ENCODE measurements at places on chromosomes 5 and 9.

DNA sequence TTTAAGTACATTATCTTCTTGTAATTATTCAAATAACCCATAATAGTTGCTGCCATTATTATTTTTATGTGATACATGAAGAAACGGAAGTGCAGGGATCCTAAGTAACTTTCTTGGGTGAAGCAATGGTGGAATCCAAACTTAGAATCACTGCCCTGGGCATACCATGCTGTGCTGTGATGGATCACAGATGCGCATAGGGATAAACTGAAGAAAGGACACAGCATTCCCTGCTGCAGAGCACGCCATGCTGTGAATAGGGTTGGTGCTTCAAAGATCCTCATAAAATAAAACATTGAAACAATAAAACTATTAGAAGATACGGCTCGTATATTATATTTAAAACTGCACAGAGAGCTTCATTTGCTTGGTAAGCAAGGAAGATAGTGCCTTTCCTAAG, 211.7 kb upstream of the ADAMTS16 start:
- no peak for DNase-seq

DNA sequence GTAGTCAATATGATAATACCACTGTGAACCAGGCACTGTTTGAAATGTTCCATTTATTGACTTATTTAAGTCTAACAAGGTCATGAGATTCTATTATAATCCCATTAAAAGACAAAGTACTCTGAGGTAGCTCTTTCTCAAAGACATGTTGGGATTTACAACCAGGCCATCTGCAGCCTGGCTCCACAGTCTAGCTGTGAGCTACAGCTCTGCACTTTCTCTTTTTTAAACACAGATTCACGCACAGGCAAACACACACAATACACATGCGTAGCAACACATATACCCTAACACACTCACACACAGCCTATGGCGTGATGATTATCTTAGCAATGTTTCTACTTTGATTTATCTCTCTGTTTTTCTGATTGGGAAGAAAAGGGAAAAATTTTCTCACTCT, 174.3 kb downstream of the PRR16 start:
- no peak for DNase-seq

DNA sequence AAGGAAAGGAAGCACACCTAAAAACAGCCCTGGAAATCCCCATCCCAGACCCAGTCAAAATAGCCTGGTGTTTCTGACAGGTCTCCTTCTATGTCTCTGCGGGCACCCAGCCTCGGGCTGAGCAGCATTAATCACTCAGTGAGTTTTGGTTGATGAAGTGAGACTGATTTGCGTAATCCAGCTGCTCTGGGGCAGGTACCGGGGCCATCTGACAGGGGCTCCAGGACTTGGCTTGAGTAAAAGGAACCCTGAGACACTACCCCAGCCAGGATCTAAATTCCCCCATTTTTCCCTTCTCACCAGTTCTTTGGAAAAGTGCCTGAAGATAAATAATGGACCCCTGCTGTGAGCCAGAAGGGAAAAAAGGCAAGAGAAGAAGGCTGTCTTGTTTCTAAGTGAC, 596 bp downstream of the SLC28A3 start:
- peak; percentile 63 for DNase-seq

DNA sequence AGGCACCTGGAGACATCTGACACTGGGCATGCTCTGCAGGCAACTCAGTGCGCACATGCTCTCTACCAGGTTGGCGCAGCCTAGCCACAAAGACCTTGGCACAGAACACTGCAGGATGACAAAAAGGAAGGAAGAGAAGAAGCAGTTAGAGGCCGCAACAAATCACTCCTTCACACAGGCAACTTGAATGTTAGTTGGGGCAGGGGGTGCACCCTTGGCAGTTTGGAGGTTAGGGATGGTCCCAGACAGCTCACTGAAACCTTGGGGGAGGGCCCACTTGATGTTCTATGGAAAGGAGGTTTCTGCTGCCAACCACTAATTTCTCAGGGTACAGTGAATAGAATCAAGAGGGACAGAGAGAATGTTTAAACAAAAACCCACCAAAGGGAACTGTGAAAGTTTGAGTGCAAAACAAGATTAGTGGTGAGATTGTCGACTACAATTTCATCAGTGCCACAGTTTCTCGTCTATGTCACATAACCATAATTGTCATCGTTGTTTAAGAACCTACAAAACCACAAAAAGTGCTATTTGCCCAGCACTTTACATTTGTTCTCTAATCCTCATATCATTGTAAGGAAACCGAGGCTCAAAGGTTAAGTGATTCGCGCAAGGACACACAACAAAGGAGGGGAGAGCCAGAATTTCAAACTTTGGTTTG, 48.7 kb downstream of the FBXW11 start:
- no peak for DNase-seq

DNA sequence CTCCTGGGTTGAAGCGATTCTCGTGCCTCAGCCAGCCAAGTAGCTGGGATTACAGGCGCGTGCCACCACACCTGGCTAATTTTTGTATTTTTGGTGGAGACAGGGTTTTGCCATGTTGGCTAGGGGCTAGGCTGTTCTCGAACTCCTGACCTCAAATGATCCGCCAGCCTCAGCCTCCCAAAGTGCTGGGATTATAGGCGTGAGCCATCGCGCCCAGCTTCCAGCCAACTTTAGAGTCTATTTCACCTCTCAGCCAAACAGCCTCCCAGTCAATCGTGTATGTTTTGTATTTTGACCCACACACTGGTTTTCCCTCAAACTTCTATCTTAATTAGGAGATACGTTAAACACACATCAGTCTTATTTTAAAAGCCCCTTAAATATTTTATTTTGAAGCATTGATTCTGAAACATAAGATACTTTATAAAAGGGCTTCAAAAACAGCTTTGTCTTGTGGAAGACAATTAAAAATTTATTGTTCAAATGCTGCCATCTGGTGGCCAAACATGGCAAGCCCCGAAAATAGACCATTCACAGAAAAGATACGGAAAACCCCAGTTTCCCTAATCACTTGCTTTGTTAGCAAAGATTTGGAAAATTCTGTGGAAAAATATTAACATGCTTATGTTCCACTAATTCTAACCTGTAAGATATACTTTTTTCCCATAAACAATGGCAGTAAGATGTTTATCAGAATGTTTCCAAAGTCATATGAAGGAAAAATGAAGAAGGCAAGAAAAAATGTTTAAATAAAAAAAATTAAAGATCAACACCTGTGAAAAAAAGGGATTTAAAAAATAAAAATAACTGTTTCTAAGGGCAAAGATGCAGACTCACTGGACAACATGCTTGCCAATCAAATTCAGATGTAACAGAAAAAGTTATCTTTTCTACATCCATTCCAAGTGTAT, 33.1 kb downstream of the APTX start:
- DNase-seq = peak; percentile 29

DNA sequence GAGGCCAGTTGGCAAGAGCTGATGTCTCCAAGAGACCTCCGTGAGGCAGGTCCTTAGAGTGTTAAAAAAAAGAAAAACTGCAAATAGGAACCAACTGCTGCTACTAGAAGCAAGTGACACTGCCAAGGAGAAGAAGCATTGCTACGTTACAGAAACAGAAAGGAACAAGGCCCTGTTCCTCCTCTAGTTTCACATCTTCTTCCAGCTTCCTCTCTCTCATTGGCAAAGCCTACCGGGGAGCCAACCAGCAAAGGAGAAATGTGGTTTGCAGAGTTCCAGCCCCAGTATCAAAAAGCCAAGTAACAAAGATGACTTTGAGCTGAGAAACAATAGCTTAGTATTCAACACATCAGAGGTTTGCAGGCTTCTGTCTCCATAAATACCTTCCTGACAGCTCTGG, 145.9 kb downstream of the PRELID2 start:
- no peak for DNase-seq

DNA sequence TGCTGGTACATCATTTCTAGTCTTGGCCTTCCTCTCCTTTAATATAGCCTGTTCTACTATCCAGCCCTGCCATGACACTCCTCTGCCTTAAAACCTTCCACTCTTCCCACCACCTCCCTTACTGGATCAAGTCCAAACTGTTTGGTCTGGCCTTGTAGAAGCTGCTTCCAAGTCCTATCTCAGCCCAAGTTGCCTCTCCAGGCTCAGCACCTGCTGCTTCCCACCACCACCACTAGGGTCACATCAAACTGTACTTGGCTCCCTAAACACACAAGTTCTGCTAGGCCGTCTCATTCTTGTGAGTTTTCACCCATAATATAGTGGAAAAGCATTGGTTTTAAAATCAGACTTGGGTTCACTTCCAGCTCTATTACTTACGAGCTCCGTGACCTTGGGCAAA, 1.4 kb downstream of the NDUFA8 start:
- DNase-seq = no peak

GRCh38 chr9:72424131-72424530, 59.1 kb upstream of the ZFAND5 start:
- DNase-seq = no peak

DNA sequence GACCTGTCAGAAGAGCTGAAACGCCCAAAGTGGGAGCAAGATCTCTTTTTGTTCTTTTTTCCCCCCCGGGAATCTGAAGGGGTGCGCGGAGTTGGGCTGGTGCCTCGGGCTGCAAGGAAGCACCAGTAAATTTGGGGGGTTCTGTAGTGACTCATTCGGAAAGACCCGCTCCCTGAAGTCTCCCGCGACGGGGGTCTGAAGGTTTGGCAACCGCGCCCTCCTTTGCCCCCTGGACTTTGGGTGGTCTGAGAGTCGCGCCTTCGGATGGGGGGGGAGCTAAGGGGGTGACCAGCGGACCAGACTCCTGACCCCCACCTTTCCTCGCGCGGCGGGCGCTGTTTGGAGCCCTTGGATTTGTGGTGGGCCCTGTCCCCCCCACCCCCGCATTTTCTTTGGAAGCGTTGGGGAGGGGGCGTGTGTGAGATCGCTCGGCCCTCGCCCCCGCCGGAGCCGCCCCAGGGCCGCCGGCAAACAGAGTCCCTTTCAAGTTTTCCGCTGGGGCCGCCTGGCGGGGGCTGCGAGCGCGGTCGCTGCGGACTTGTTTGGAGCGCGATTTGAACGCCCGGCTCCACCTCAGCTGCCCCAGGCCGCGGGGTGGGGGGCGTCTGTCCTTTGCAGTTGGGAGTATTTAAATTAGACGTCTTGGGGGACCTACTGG, 2.0 kb downstream of the CXXC5 start:
- no peak for DNase-seq

GRCh38 chr5:69270840-69271239, 36.2 kb downstream of the CDK7 start:
- no peak for DNase-seq

GRCh38 chr5:2525351-2525750, 226.1 kb downstream of the IRX2 start:
- no peak for DNase-seq

DNA sequence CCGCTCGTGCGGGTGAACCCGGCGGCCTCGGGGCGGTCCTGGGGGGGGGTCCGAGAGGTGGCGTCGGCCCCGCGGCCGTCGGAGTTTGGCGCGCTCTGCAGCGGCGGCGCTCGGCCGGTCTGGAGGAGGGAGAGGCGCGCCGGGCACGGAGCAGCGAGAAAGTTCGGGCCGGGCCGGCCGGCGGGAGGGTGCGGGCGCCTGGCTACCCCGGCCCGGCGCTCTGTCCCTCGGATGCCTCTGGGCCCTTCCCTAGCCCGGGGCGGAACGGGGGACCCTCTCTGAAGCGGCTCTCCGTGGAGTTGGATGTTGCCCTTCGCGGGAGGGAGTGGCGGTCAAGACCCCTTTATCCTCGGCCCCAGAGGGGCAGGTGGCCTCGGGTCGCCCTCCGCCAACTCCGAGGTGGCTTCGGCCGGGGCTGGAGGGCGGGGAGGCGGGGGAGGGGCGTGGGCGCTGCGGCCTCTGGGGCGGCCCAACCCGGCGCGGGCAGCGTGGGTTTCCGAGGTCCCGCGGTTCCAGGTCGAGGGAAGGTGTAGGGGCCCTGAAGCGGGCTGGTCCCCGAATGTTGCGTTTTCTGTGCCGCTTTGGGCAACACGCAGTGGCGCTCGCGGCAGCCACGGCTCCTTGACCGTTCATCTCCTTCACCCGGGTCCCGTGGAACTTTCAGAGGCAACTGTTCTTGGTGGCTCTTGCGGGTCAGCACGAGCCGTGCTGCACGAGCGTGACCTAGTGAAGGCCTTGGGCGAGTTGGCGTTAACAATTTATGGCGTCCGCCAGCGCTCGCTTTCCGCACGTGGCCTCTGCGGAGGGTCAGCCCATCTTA, 290.5 kb downstream of the DOCK8 start:
- no peak for DNase-seq

GRCh38 chr9:134217431-134218210, 53.3 kb upstream of the RNU6ATAC start:
- no peak for DNase-seq

GRCh38 chr5:67156976-67157583, 39.5 kb downstream of the CD180 start:
- peak; percentile 22 for DNase-seq

- DNase-seq = no peak
These were observed 9.3 kb upstream of the SCGB3A1 start for GRCh38 chr5:180600554-180601041.

GRCh38 chr5:39159811-39160490, 59.4 kb downstream of the FYB1 start:
- DNase-seq = no peak

GRCh38 chr9:109074236-109074889, 45.4 kb downstream of the TMEM245 start:
- no peak for DNase-seq

GRCh38 chr5:139386050-139386438, 2.9 kb upstream of the SLC23A1 start:
- DNase-seq = no peak

DNA sequence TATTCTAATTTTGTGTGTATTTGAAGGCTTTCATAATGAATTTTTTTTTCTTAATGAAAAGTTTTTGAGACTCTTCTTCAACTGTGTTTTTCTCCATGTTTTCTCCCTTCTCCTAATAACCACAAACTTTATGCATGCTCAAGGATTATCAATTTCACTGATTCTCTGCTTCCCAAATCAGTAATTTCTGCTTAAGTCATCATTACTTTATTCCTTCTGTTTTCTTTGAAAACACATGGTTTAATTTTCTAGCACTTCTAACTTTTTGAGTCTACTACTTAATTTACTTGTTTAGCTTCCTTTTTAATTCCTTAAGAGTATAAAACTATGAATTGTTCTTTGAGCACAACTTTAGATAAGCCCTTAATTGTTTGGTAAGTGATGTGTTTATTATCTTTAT, 11.5 kb upstream of the FBN2 start:
- DNase-seq = no peak

DNA sequence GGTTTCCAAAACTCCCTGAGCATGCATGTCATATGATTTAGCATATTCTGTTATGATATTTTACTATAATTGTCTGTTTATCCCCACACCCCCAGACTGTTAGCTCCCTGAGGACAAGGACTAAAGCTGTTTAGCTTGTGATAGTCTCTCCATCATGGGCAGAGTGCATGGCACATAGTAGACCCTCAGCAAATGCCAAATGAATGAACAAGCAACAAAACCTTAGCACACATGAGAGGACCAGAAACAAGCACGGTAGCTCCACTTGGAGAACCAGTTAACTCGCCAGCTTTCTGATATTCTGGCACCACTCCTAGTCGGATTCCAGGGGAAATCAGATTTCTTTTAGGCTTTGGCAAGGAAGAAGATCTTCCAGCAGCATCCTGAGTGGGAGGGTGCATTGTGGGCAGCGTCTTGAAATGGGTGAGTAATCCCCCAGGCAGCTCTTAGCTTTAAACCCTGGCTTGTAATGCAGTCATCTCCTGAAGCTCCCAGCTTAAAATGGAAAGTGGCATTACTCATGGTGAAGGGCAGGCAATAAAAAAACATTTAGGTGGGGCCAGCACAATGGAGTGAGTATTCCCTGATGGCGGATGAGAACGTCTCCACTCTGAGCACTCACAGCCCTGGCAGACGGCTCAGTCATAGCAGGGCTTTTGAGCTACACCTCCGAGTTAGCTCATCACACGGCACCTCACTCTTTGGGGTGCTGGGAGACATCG, 41.1 kb downstream of the FGF1 start:
- no peak for DNase-seq

All from NCI-H526 (cell line).